ENCODE measurements at places on chromosomes 12 and 14.

GRCh38 chr12:55188573-55188972 is 32.3 kb upstream of the OR10A7 start:
- DNase-seq = no peak

- DNase-seq = no peak
Measured at GRCh38 chr12:120413901-120414695, 23.8 kb upstream of the COX6A1 start.

DNA sequence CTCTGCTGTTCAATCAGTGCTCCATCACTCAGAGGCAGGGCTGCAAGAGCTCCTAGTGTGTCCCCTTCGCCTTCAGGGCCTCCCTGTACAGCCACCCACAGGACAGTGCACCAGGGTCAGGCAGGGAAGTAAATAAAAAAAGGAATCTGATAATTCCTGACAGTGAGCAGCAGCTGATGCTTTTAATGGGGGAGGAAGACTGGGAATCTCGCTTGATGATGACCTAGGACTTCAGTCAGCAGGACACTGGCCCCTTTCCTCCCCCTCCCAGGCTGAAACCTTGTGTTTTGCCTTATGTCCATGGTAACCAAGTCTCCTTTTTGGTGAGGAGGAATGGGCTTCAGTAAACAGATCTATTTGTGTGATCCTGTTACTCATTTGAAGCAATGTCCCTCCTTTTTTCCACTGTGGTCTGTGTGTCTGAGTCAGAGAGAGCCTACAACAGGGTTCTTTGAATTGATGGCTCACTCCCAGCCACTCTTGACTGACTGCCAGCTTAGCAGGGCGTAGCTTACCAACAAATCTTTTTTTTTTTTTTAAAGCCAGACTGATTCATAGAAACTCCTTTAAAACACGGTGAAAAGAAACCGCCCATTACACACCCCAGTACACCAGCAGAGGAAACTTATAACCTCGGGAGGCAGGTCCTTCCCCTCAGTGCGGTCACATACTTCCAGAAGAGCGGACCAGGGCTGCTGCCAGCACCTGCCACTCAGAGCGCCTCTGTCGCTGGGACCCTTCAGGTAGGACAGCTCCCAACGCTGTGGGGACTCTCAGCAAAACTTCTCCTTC is at the start of gene EMP1:
Gene EMP1 (plus strand): TSS at position 597 of the 792 bp plus-strand sequence. CDS start 14,785 bp downstream, outside the sequence.
- DNase-seq = peak; percentile 93

DNA sequence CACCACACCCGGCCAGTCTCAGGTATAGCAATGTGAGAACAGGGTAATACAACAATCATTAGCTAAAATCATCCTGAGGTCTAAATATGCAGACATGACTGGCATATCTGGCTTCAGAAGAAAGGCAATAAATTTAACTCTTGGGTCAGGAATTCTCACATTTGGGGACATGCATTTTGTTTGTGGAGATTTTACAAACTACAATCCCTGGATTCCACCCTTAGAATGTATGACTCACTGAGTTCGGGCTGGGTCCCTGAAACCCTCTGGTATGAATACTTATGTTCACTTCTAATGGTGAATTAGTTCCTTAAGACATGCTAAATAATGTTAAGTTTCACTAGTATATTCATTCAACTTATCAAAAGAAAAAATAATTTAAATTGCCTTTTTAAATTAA is 98.9 kb upstream of the HMGA2 start:
- DNase-seq = no peak

GRCh38 chr12:101594700-101595099 is at the start of gene MYBPC1:
Gene MYBPC1 (plus strand): TSS chr12:101594971. CDS start chr12:101595071, 100 bp downstream.
- no peak for DNase-seq

DNA sequence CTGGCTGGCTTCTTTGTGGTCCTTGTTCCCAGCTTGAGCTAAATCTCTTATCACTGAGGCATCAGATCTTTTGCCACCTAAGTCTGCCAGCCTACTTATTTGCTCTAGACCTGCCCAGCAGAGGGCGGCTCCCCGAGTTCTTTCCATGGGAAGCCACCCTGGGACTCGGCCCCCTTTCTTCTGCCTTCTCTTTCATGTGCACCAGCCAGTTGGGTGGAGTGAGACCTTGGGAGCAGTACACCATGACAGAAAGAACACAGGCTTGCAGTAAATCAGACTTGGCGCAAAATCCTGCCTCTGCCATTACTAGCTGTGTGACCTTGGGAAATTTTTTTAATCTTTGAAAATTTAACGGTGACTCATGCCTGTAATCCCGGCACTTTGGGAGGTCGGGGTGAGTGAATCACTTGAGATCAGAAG is 7.4 kb downstream of the SMAGP start:
- DNase-seq = peak; percentile 45
